NCI-H1105 (cell line): ENCODE measurements at places on chromosomes 1 and 21.

- peak; percentile 93 for DNase-seq
These were observed 59.4 kb upstream of the ASB17 start for GRCh38 chr1:75991497-75992114.

- DNase-seq = no peak
These were observed 34.6 kb downstream of the EIF2D start for GRCh38 chr1:206577626-206578025.

DNA sequence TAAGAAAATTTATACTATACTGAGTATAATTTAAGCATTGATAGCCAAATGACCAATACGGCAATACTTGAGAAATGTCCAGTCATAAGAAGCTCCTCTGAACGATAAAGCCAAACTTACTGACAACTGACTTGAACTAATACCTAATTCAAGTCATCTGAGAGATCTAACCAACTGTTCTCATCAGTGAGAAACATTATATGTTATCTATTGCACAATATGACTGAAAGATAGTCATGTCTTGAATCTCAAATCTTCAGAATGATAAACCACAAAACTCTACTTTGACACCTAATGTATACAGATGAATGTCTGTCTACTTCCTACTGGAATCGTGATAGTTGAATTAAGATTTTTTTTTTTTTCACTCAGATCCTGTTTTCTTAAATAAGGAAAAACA lies 39.0 kb downstream of the APP start:
- no peak for DNase-seq

GRCh38 chr1:18408656-18409370 lies 71.9 kb upstream of the KLHDC7A start:
- no peak for DNase-seq

DNA sequence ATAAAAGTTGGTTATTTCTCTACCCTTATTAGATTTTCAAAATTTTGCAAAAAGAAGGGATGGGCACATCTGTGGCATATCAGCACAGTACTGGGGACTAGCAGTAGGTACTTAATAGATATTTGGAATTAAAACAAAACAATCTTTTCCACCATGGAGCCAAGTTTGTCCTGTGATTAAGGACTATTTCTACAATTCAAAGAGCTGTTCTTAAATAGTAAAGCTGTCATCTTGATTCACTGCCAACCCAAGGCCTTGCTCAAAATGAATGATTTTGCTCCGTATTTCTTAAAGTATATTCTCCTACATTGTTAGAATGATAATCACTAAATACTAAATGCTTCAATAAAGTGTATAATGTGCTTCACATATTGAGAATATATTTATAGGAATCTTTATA lies 169.9 kb downstream of the S1PR1 start:
- no peak for DNase-seq
